Suppressor macrophage (primary cell): ENCODE measurements at places on chromosomes 2 and 18.

DNA sequence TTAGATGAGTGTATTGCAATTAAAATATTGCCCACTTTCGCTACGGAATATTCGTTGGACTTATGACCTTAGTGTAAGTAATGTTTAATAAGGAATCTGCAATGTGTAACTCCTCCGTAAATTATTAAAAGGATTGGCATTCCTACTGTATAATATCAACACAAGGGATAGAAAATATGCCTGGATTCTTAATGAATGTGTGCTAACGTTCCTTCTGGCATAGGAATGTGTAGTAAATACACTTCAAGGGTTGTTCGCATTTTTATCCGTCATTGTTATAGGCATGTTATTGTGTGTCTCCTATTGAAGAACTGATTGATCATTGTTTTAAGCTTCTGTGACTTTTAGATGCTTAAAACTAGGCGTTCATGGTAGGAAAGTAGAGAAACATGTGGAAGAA, 134.5 kb downstream of the NEDD4L start:
- no peak for DNase-seq

DNA sequence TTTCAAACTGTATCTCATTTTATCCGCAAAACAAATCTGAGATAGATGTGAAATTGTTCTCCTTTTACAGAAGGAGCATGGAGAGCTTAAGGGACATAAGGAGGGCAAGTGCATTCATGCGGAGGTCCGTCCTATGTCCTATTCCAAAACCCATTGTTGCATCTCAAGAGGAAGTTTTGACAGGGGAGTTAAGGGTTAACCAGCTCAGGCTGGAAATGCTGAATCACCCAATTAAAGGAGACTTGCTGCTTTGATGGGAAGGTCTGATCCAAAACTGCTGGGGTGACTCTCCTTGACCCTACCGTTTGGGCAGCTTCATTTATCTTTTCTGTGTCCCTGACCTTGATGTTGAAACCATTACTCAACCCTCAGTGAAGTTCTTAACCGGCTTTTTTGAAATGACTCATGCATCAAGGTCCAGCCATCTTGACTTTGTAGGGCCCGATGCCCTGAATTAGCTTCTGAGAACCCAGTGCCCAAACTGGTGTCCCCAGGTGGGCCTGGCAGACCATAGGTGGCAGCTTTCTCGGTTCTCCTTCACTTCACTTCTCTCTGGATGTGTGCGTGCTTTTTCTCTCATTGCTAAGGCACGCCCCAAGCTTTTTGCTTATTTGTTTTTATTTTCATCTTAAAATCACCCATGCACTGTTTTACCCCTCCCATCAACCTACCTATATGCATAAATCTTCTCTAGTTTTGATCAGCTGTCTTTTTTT, 15.9 kb upstream of the TXNDC2 start:
- DNase-seq = peak; percentile 43

DNA sequence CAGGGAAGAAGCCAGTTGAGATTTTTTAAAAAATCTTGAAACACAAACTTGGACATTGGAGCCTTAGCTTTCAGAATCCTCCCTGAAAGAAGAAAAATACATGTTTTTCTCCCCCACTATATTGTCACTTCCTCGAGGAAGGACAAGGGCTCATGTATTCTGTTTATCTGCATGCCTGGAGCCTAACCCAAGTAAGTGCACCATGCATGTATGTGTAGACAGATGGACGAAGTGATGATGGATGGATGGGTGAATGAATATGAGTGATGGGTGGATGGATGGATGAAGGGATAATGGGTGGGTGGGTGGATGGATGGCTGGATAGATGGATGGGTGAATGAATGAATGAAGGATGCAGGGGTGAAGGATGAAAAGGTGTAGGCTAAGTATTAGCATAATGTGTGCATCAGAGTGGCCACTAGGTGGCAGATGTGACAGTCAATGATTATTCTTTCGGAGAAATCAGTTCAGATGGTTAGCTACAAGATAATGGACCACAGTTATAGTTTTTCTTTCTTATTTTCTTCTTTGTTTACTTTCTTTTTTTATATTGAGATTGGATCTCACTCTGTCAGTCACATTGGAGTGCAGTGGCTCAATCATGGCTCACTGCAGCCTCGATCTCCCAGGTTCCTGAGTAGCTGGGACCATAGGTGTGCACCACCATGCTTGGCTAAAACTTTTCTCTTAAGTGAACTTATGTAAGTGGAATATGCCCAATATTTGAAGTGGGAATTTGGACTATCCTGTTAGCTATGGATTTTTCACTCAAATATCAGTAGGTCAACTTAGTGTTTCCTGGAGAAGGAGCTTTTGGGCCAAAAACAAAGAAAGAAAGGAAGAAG, 18.5 kb upstream of the CCDC93 start:
- peak; percentile 74 for DNase-seq

DNA sequence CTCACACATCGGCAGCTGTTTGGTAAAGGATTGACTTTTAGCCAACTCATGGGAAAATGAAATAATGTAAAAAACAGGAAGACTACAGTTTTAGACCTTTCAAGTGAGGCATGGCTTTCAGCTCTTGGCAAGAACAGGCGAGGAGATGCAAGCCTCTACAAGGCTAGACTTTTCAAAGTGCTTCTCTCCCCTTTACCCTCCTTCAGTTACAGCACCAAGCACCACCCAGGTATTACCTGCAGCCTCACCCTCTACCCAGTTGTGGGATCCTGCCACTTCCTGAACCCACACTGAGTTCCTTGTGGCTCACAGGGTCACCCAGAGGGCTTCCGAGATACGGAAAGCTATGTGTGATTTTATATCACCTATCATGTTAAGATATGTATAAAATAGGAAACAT, 14.7 kb downstream of the UGT1A10 start:
- no peak for DNase-seq

GRCh38 chr18:50870138-50870845, 8.6 kb upstream of the ME2 start:
- DNase-seq = no peak

GRCh38 chr2:240596491-240596931, 10.0 kb downstream of the CAPN10 start:
- DNase-seq = no peak

- DNase-seq = no peak
Observed at GRCh38 chr2:58992062-58992706, 751.1 kb upstream of the FANCL start.

DNA sequence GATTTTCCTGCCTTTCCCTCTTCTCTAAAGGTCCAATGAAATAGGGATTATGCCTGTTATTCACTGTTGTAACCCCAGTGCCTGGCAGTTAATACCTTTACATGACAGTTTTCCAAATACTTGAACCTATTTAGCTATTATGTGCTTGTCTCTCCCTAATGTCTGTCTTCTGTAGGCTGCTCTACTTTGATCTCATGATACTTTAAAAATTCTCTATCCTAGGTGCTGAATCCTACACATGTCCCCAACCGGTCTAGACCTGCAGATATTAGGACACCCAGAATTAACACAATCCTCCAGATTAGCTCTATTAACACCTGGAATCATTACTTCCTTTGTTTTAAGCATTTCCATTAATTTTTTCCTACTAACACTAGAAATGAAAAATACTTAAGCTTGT, 7.3 kb downstream of the CEBPZ start:
- no peak for DNase-seq

- DNase-seq = no peak
Observed at GRCh38 chr2:54941248-54941984, 108.8 kb downstream of the RTN4 start.

DNA sequence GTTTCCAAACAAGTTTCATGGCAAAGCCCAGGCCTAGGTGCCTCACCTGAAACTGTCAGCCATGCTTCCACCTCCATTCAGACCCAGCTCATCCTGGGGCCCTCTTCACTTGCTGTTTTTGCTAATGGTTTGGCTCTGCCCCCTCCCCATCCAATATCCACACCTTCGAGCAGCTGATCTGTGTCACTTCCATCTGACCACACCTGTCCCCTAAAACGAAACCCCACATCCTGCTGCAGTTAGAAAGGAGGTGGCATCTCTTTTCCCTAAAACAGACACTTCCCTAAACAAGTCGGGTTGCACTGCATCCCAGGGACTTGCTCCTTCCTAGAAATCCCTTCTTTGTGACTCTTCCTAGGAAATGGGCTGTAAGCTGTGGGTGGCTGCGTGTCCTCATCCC, 748.7 kb upstream of the SALL3 start:
- DNase-seq = no peak

- DNase-seq = no peak
Observed at GRCh38 chr18:10893196-10893595, 256.2 kb downstream of the PIEZO2 start.

DNA sequence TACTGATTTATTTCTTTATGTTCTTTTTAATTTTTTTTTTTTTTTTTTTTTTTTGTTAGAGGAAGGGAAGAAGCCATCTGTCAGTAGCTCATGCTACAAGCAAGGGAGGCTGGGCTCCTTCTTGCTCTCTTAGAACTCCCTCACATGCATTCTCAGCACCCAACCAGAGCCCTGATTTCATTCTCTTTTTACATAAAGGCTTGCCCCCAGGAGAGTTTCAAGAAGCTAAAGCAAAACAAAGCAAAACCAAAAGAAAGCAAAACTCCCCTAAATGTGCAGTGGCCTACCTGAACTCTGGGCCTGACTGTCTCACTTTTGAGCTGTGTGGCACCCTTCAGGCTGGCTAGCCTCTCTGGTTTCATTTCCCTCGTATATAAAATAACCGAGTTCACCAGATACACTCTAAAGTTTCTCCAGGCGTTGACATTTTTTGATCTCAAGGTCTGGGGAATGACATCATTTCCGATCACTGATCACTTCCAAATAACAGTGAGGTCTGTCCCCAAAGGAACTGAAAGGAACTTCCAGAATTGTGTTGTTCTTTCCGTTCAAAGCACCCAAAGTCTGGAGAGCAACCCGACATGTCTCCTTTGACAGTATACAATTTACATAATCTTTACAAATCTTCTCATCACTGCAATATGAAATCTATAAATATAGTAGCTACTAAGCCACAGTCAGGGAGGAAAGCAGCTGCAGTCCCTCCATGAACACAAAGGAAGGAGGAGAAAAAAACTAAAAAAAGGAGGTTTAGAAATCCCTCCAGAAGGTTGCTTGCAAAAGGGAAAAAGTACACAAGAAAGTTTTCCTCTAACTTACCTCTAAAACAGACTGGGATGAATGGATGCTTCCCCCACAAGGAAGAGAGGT, 145.6 kb upstream of the NCK2 start:
- DNase-seq = no peak

DNA sequence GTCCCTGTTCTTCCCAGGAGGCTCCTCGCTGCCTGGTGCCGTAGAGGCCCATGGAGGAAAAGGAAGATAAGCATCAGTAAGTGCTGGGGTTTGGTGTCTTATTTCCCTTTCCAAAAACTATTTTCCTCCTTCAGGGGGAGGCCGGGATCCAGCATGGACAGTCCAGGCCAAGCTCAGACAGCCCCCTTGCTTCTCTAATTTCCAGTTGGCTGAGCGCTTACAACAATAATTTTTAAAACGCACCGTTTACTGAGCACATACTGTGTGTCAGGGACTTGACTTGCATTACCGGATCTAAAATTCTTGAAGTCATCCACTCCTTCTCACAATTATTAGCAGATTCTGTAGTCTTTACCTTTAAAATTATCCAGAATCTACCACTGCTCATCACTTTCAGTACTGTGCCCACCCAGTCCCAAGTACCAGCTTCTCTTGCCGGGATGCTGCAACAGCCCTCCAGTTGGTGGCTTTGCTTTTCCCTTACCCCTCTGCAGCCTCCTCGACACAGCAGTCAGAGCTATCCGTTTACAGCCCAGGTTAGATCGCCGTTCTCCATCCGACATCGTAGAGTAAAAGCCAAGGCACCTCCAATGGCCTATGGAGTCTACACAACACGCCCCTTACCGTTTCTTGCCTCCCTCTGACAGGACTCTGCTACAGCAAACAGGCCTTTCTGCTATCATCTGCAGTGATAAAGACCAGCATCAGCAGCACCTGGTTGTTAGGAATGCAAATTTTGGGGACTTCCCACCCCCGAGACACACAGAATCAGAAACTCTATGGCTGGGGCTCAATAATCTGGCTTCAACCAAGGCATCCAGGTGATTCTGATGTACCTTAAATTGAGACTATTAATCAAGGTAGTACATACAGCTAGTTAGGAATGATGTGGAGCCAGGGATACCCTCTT, 75.2 kb upstream of the TSPYL6 start:
- DNase-seq = no peak

DNA sequence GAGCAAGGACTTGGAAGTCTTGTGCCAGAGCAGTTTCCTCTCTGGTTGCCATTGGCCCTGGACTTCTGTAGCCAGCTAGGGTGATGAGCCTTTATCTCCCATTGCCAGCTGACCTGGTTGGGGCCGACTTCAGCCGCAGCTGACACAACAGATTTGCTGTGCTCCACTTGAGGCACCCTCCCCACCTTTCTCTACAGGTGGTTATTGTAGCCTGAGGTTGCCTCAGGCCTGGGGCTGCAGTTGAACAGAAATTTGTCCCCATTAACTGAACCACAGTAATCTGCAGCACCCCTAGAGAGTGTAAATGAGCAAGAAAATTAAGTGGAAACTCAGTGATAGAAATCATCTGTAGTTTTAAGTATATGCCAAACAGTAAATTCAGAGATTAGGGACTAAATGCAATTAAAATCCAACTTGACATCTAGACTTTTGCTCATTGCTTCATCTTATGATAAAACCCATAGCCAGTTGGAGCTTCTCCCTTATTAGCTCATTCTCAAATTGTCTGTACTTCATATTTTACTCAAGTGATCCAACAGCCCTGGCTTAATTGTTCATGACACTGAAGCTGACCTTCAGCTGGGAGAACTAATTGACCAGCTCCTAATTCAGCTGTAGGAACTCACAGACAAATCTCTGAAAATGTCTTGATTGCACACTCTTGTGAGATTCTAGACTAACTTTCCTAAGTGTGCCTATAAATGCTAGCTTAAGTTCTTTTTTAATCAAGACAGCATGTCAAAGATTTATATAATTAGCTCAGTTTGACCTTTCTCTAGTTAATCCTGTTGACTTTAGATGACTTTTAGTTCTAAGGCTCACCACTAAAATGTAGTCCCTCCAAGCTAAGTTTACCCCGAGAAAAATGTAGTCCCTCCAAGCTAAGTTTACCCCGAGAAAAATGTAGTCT, 48.9 kb downstream of the COPS8 start:
- no peak for DNase-seq

GRCh38 chr18:44568986-44569385, 111.7 kb upstream of the SETBP1 start:
- DNase-seq = no peak

DNA sequence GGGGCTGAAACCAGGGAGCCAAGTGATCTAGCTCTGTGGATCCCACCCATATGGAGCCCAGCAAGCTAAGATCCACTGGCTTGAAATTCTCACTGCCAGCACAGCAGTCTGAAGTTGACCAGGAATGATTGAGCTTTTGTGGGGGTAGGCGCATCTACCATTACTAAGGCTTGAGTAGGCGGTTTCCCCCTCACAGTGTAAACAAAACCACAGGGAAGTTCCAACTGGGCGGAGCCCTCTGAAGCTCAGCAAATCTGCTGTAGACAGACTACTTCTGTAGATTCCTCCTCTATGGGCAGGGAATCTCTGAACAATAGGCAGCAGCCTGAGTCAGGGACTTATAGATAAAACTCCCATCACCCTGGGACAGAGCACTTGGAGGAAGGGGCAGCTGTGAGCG, 96.7 kb downstream of the CCDC148 start:
- peak; percentile 27 for DNase-seq
